ENCODE measurements at places on chromosomes 16 and 17.

- DNase-seq, result no peak
Measured at GRCh38 chr17:3919123-3919624, 2.9 kb upstream of the P2RX1 start.

DNA sequence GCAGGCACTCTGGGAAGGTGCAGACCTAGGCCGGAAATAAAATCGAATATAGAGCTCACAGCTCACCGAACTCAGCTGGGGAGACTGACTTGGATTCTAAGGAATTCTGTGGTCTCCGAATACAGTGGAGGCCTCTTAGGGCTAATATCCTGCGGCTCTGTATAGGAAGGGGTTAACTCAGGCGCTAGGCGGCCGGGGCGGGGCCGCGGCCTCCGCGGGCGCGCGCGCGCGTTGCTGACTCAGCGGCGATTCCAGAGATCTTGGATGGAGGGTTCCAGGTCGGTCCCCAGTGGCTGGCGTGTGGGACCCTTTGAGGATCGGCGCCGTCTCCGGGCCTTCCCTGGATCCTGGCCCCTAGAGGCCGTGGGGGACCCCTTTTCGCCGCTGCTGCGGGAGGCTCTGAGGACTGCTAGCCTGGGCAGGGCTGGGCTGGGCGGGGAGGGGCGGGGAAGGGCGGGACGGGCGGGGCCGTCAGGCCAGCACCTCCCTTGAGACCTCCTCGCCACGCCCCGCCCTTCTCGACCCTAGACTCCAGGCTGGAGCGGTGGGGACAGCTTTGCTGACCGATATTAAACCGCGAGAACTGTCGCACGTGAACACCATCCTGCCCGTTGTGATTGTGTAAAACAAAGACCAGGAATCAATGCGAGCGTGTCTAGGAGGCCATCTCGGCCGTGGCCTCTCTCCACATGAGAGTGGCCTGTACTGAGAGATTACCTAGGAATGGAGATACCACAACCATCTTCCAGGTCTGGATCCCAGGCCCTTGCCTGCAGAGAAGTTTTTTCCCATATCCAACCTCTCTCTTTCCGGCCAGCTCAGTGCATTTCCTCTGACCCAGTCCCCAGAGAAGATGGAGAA is 1.4 kb upstream of the PLEKHH3 start:
- DNase-seq, result peak; percentile 74

DNA sequence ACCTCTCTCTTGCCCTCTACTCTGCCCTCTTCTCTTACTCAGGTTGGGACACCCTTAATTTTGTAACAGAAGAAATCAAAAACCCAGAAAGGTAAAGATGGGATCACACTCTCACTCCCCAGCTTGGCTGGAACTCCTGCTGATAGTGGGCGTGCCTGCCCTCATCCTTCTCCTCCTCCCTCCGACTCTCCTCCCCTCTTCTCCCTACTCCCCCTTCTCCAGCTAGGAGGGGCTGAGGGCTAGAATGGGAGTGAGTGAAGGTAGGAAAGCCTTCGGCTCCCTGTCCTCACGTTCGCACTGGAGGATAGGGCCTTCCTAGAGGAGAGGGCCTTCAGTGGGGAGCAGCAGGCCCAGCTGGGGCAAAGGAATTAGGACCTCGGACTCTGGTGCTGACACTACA is 20.3 kb downstream of the SLC7A6OS start:
- DNase-seq, result no peak

DNA sequence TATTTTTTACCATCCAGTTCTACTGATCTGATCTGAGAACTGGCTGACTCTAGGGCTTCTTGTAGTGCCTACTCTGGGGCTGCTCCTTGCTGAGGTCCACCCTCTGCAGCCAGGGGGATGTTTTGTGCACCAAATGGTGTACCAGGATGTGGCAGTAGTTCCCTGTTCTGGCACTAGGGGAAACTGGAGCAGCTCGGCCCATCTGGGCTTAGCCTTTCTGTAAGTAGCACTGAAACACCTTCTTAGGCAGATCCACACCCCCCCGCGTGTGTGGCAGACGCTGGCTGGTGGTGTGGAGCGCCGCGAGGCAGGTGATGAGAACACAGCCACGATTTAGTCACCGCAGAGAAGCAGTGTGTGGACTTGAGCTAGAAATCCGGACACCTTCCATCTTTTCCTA is 17.0 kb downstream of the DUSP14 start:
- DNase-seq, result peak; percentile 55

- DNase-seq, result peak; percentile 23
Measured at GRCh38 chr17:4474093-4474492, 24.6 kb upstream of the SPNS2 start.

GRCh38 chr17:75047398-75048098 is 523 bp downstream of the KCTD2 start:
- DNase-seq, result peak; percentile 12

GRCh38 chr17:40108970-40109824 is 8.8 kb upstream of the NR1D1 start:
- DNase-seq, result no peak

DNA sequence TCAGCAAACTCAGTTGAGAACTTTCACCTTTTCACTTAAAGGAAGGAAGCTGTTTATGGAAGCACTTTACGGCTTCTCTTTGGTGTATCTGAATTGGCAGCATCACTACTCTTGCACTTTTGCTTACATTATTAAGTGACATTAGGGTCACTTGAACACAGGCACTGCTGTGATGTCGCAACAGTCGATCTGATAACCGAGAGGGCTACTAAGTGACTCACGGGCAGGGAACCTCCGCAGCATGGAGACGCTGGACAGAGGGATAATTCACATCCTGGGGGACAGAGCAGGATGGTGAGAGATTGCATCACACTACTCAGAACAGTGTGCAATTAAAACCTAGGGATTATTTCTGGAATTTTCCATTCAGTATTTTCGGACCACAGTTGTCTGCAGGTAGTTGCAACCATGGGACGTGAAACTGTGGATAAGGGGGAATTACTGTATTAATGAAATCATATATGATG is 56.5 kb downstream of the DNAH2 start:
- DNase-seq, result no peak

DNA sequence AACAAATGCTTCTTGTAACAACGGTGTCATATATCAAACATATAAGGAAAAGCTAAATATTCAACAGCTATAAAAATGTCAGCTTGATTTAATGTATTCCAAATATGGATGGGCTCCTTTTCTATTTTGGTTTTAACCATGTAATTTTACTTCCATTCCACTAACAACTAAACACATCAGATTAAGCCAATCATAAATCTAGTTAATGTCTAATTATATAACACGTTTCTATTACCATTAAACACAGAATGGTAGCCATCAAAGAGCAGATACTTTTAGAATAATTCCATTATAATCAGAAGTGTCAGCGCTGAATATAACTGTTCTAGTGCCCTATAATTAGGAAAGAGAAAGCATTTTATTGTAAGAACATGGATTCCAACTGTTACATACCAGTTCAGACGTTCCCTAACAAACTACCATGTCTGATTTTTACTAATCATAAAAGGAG is 10.0 kb downstream of the CMC2 start:
- DNase-seq, result no peak

DNA sequence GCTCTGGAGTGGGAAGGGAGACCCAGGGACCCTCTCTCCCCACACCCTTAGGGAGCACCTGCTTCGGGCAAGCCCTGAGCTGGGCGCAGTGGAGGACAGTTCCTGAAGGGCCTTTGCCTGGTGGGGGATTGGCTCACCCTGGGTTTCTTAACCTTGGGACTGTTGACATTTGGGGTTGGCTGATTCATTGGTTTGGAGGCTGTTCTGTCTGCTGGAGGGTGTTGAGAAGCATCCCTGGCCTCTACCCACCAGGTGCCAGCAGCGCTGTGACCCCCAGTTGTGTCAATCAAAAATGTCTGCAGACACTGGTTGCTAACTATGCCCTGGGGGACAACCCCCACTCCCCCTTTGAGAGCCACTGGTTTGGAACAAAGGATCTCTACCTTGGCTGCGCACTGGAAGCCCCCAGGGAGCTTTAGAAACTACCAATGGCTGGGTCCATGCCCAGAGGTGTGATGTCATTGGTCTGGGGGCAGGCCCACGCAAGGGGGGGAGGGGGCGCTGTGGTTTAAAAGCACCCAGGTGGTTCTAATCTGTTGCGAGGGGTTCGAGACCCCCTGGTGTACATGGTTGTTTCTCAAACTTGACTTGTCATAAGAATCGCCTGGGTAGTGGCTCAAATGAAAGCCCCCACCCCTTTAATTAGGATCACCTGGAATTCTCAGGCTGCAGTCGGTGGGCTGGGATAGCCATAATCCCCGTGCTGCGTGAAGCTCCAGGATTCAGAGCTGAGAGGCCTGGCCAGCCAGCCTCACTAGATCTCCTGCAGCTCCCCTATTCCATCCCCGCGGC is 151.9 kb upstream of the GSE1 start:
- DNase-seq, result no peak

DNA sequence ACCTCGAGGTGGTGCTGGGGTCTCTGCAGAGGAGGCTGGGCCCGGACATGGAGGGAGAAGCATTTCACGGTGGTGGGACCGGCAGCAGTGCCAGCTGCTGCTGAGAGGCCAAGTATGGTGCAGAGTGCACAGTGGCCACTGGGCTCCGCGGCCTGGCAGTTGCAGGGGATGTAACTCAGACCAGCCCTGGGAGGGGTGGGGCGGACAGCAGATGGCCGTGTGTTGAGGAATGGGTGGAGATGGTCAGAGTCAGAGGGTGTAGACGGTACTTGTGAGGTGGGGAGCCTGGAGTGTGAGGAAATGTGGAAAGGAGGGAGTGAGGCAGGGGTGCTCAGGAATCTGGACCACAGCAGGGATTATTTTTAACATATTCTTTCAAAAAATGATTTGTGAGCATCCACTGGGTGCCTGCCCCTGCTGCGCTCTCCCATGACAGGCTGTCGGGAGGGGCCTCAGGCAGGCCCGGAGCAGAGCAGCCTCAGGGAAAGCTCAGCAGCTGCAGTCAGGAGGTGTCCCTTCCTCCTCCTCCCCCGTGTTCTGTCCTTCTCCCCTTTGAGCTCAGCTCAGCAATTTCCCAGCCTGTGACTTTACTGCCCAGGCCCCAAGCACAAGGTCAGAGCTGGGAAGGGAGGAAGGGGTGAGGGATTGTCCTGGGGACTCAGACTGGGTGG is 113.1 kb downstream of the RAP1GAP2 start:
- no peak for DNase-seq

DNA sequence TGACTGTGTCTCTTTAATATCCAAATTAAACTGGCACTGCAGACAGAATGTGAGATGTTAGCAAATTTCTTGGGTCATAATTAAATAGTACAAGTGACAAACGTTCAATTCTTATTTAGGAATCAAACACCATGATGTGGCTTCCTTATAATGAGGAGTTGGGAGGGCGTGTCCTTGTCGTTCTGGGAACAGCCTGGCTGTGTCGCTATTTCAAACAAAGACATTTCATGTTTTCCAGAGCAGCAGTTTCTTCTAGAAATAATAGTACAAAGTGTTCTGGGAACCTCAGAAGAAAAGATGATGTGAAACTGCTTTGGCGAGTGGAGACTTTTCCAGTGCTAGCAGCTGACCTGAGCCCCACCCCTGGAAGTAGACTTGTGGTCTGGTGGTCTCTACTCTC is 301.7 kb upstream of the N4BP1 start:
- DNase-seq, result no peak

- DNase-seq, result no peak
Measured at GRCh38 chr16:27754788-27755690, 205.1 kb downstream of the KATNIP start.

DNA sequence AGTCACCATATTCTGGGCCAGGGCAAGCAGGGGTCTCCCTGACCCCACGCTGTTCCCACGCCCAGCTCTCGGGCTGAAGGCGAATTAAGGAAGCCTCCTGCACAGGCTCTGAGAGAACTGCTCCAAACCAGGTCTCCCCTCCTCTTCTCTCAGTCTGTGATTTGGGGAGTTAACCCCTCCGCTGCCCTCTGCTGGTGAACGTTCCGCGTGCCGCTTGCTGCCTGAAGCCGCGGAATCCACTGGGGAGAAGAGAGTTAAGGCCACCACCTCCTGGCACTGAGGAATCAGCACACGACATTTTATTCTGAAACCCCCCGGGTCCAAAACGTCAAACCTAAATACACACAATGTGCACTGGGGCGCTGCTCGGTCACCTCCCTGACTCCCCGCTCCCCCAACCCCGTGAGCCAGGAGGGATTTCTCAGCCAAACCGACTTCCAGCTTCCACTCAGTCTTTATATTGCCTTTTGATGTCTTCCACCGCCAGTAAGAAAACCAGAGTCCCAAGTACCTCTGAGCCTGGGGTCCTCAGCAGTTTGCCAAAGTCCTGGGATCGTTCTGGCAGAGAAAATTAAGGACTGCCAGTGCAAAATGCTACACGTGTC is 54.4 kb upstream of the RCVRN start:
- no peak for DNase-seq

DNA sequence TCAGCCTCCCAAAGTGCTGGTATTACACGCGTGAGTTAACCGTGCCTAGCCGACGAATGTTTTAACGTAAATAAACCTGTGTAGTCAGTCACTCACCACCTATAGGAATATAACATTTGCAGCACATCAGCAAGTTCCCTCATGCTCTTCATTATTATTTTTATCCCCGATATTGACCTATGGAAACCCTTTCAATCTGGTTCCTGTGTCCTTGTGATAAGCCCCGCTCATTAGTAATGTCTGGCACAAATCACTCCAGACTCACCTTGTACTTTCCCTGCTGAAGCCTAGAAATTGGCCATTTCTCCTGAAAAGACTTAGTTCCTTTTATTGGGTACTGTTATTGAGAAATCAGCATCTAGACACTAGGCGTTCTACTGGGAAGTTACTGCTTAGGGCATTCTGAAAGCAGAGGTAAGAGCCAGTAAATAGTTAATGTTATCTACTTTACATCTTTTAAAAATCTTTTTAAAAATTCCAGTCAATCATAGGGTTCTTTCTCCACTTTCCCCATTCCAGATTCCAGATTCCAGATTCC is 1.5 kb upstream of the PHKG2 start:
- DNase-seq, result no peak

DNA sequence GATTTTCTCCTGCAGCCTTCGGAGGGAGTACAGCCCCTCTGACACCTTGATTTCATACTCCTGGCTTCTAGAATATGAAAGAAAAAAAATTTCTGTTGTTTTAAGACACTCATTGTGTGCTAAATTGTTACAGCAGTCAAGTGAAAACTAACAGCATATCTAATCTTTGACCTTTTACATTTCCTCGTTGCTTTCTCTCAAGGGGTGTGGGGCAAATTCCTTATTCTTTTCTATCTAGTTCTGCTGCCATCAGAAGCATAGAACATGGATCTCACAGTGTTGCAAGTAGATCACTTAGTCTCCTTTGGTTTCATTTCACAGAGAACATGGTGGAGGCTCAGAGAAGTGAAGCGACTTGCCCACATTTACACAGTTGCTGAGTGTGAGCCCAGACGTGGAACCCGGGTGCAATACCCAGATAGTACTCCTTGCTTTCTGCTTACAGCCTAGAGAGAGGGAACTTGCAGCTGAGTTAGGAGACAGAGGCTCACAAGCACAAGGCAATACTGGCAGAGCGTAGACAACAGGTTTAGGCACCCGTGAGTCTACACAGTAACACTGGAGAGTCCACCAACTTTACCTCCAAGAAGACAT is 28.7 kb upstream of the MMD start:
- DNase-seq, result no peak

DNA sequence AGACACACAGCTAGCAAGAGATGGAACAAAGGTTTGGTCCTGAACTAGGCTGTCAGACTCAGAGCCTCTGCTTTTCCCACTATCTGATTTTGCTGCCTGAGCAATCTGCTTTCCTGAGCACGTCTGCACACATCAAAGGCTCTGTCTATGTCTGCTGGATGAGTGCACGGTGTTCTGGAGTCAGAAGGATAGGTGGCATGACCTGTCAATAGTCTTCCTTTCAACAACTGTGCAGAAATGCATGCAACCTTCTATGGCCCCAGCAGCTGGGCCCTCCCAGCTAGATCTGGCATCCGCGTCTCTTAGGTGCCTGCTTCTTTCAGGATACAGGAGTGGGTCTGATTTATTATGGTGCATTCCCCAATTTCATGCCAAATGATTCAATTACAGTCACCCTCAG is 138.3 kb downstream of the UTP18 start:
- no peak for DNase-seq

GRCh38 chr17:44636562-44636961 is 19.7 kb upstream of the MEIOC start:
- DNase-seq, result no peak
